ENCODE measurements at places on chromosomes 12 and 14. TPM values are rescaled to one million over a fixed set of nuclear protein-coding genes. Genes with fewer than 3 reads are reported as not detected.
A peak's percentile ranks its signal among the peaks of the same experiment; 100 is the strongest.

DNA sequence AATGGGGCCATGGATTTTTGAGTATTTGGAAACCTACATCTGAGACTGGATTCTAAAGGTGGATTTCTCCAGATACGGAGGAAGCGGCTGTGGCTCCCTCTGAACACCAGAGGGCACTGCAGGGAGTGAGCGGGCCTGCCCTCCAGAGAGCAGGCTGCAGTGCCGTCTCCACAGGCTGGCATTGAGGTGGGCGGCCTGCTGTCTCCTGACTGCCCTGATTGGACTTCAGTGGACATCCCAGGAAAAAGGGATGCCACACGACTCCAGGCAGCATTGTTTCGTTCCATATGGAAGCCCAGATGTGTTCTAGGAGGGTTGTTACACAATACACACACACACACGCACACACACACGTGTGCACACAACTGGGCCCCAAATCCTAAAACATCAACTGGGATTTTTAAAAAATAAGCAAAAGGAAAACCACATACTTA is 20.9 kb upstream of the ANO2 start:
- peak; percentile 34 for DNase-seq

DNA sequence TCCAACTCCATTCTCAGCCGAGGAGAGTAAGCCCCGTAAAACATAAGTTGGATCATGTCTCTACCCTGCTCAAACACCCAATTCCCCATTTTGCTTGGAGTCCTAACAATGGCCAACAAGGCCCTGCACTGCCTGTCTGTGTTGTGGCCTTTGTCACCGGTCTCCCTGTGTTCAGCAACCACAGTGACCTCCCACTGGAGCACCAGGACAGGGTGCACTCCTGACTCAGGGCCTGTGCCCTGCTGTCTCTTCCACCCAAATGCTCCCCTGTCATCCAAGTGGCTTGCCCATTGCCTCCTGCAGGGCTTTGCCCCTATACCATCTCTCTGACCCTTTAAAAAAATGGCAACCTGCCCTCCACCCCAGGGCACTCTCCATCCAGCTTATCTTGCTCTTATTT is 4.4 kb upstream of the KRT85 start:
- DNase-seq: no peak

GRCh38 chr14:39229222-39229543 is 4.5 kb upstream of the MIA2 start:
- DNase-seq: peak; percentile 7

DNA sequence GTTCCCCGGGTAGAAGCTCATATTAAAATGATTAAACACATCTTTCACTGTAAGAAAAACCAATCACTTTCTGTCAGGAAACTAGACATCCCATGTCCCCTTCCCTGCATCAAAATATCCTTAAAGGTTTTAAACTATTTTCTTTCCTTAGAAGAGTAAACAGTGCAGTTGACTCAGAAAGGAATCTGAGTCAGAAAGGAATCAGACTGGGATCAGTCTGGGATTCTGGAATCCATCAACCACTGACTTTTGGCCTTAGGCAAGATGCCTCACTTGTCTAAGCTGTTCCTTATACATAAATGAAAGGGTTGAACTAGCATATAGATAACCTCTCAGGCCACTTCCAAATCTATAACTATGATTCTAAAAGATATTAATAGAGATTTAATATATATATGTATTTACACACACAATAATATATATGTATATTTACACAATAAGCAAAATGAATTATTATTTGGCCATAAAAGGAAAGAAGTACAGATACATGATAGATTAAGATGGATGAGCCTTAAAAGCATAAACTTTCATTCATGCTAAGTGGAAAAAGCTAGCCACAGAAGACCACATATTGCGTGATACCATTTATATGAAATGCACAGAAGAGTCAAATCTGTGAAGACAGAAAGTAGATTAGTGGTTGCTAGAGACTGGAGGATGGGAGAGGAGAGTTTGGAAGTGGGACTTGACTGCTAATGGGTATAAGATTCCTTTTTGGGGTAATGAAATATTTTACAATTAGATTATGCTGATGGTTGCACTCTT is 114.4 kb downstream of the SLC38A1 start:
- DNase-seq: peak; percentile 81

- DNase-seq: no peak
Observed at GRCh38 chr14:44497148-44497547, 9.9 kb downstream of the FSCB start.

GRCh38 chr14:44109036-44109435 is 398.0 kb downstream of the FSCB start:
- no peak for DNase-seq

DNA sequence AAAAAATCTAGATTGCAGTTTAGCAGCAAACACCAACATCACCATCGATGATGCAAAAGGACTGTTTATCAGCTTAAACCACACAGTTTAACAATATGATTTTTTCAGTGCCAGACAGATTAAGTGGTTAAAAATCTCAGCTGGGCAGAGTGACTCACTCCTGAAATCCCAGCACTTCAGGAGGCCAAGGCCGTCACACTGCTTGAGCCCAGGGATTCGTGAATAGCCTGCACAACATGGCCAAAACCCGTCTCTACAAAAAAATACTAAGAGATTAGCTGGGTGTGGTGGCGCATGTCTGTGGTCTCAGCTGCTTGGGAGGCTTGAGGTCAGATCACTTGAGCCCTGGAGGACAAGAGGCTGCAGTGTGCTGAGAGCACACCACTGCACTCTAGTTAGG is 8.9 kb downstream of the RSRC2 start:
- DNase-seq: peak; percentile 98

- DNase-seq: no peak
Observed at GRCh38 chr12:122872815-122873361, 23.0 kb downstream of the VPS37B start.

DNA sequence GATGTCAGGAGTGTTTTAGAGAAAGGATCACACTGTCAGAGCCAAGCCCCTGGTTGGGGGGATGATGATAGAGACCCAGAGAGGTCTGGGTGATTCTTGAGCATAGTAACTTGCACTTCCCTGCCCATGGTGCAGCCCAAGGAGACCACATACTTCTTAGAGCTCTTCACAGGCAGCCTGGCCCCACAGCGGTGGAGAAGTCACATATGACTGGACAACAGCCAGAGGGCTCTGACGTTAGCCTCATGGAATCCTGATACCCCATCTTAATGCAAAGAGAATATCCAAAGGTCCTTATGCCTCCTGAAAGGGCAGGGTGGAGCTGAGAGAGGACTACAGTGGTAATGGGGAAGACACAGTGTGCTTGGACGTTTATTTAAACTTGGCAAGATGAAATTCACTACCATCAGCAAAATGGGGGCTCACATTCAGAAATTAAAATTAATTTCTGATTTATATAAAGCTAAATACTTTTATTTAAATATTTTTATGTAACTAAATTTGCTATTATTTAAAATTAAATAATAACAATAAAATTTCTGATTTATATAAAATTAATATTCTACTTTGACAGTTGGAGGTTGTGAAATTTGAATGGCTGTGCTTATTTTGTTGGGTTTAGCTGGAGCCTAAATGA is 131.3 kb downstream of the KTN1 start:
- DNase-seq: peak; percentile 61

- DNase-seq: no peak
Observed at GRCh38 chr12:112985642-112986290, 7.4 kb downstream of the OAS2 start.

GRCh38 chr12:103994235-103994634 is 28.6 kb downstream of the TDG start:
- no peak for DNase-seq

GRCh38 chr14:37573356-37573755 is 21.7 kb downstream of the FOXA1 start:
- no peak for DNase-seq

- peak; percentile 37 for DNase-seq
Observed at GRCh38 chr12:107545737-107546353, 139.8 kb upstream of the PWP1 start.

KRT71 gene
- polyA plus RNA-seq: not detected

GSC gene
- polyA plus RNA-seq: not detected

TMEM132D gene
- polyA plus RNA-seq: not detected

PZP gene
- not detected for polyA plus RNA-seq

ATL1 gene
- 6.0 TPM for polyA plus RNA-seq

KRT73 gene
- not detected for polyA plus RNA-seq

BATF gene
- polyA plus RNA-seq: not detected

BCL11B gene
- polyA plus RNA-seq: not detected

Data from IMR-90 (cell line).